ENCODE measurements at places on chromosomes 6 and 20.
A peak's percentile ranks its signal among the peaks of the same experiment; 100 is the strongest.

GRCh38 chr20:63778857-63779256 is 39.3 kb downstream of the SLC2A4RG start:
- no peak for DNase-seq

DNA sequence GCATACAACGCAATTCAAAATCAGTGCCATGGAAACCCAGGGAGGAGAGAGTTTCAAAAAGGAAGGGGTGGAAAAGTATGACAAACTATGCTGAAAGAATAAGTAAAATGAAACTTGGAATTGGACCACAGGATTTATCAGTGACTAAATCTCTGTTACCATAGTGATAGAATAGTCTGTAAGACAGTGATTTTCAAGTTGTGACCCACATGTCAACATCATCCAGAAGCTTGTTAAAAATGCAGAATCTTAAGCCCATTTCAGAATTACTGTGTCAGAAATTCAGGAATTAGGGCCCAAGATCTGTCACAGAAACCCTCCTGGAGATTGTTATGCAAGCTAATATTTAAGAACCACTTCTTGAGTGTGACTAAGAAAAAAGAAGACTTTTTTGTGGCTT is 417.7 kb upstream of the JAG1 start:
- no peak for DNase-seq

DNA sequence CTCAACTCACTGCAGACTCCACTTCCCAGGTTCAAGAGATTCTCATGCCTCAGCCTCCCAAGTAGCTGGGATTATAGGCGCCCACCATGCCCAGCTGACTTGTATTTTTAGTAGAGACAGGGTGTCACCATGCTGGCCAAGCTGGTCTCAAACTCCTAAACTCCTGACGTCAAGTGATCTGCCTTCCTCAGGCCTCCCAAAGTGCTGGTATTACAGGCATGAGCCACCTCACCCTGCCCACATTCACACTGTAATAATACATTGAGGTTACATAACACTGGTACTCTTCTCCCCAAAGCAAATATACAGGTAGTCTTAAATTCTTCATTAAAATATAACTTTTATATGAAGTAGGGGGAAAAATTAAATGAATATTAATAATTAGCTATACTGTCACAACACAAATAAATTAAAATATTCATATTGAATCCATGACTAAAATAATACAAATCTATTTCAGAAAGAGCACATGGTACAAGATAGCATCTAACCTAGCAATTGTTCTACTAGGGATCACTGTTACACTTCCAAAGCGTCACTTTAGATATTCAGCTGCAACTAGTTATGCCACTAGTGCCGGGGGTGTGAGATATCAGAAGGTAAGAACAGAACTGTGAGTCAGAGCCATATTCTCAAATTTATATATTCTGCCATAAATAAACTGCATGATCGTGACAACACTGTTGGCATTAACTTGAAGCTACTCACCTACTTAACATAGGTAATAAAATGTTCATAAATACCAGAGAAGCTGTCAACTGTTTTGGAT is 169.1 kb upstream of the SHLD1 start:
- DNase-seq, result no peak

GRCh38 chr20:43717616-43717995 is 9.2 kb downstream of the GTSF1L start:
- no peak for DNase-seq

DNA sequence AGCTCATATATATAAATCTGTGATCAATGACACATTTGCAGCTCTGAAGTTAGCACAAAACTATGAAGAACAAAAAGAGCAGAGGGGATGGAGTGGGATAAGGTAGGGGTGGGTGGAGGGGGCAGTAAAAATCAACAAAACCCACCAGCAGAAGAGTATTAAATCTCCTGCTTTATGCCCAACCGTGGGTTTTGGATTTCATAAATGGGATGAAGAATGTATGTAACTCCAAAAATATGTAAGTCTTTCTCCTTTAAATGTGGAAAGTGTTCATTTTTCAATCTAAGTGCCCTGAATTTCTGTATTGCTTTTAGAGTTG is 480.3 kb upstream of the MARCKS start:
- no peak for DNase-seq

GRCh38 chr6:42300185-42300584 is 82.5 kb upstream of the MRPS10 start:
- no peak for DNase-seq

GRCh38 chr6:148700741-148701311 is 46.0 kb upstream of the UST start:
- no peak for DNase-seq

- DNase-seq, result no peak
Measured at GRCh38 chr6:152979116-152979515, 3.7 kb downstream of the FBXO5 start.

GRCh38 chr6:168047841-168048723 is 30.9 kb downstream of the FRMD1 start:
- peak; percentile 61 for DNase-seq

GRCh38 chr20:2285193-2285592 is 10.6 kb upstream of the TGM3 start:
- DNase-seq, result no peak

- no peak for DNase-seq
Measured at GRCh38 chr6:5126214-5126613, 41.1 kb downstream of the PPP1R3G start.

GRCh38 chr6:5172897-5173474 is 87.8 kb downstream of the LYRM4 start:
- DNase-seq, result no peak

DNA sequence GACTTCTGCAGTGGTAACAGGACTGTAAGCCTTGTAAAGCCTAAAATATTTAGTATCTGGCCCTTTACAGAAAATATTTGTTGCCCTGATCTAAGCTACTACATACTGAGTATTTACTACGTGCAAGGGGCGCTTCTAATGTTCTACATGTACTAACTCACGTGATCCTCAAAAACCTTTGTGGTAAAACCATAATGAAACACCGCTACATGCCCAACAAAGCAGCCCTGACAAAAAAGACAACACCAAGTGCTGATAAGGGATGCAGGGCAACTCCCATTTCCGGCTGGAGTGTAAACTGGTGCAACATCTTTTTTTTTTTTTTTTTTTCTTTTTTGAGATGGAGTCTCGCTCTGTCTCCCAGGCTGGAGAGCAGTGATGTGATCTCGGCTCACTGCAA is 85.0 kb downstream of the SULF2 start:
- no peak for DNase-seq

DNA sequence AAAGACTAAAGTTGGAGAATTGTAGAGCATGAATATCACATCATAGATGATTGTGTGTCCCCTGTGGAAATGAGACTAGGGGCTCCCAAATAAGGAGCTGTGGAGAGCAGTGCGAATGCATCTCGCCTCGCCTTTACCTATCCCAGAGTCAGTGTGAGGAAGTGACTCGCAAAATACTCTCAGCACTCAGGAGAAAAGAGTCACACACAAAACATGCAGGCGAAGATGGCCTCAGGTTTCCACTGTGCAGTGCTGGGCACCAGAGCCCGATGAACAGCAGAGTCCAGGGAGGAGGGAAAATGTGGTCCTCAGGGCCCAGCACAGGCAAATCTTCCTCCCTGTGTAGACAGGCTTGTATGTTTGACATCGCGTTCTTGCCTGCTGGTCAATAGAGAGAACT is 126.5 kb upstream of the AFDN start:
- DNase-seq, result no peak

DNA sequence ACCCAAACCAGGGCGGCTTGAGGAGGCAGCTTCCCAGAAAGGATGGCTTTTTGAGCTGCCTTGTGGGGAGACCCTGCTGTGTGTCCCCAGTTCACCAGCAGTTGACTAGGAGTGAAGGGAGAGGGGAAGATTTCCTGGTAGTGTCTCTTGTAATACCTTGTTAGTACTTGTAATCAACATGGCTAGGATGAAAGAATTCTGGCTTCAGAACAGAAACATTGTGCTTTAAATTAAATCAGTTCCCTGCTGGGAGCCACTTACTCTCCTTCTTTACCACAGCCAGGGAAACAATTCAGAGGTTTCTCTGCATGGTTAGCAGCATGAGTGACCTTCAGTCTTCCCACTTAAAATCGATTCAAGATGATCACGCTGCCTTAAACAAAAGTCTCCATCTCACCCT is 525.4 kb upstream of the ID4 start:
- DNase-seq, result no peak

DNA sequence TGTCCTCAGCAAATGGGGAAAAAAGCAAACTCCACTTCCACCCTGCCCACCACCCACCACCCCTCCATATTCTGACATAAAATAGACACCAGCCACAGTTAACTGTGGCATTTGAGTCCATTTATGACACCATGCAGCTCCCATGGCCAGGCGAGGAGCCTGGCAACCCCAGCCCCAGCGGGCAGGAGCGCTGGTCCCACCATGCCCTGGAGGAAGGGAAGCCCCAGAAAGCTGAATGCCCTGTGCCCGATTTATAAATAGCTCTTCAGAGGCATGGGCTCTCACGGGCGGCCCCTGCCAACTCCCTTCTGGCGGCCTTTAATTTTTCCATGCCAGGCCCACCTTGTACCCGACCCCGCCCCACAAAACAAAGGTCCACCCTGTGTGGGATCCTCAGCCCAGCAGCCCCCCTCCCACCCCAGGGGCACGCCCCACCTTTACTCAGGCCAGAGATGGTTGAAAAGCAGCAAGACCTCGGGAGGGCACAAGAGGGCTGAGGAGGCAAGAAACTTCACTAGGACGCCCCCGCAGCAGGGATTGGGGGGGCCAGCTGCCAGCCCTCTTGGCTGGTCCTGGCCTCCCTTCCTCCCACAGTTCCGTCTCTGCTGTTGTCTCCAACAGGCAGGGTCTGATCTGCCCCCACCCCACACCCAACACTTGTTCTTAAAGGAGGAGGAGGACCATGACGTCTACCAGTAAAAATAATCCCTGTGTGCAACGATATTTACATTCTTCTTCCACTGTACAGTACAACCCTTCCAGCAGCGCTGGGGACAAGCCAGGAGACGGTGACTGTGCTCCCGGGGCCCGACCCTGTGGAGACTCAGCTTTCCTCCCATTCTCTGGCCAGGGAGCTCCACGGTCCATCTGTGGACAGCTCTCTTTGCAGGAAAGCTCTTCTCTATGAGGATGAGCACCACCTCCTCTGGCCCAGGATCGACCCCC is 115.6 kb upstream of the CDYL start:
- no peak for DNase-seq

GRCh38 chr20:23269954-23270353 is 80.6 kb upstream of the NXT1 start:
- no peak for DNase-seq

DNA sequence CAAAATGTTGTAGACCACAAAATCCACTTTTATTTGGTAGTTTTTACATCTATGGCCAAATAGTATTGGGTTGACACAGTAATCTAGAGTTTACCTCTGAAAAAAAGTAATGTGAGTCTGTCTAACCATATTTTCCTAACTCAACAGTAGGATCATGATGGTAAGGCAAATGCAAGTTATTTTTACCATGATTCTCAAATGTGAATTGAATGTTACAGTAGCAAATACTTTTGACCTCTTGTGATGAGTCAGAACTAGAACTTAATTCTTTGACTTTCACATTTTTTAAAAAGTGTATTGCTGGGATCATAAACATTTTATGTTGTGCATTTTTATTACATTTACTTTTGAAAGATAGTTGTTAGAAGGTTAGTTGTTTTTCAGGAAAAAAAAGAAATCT is 22.0 kb downstream of the RNF146 start:
- DNase-seq, result no peak

GRCh38 chr6:92132457-92132856 is 1286.9 kb downstream of the EPHA7 start:
- DNase-seq, result peak; percentile 76

- no peak for DNase-seq
Measured at GRCh38 chr6:28322661-28323060, 13.3 kb downstream of the ZSCAN31 start.

DNA sequence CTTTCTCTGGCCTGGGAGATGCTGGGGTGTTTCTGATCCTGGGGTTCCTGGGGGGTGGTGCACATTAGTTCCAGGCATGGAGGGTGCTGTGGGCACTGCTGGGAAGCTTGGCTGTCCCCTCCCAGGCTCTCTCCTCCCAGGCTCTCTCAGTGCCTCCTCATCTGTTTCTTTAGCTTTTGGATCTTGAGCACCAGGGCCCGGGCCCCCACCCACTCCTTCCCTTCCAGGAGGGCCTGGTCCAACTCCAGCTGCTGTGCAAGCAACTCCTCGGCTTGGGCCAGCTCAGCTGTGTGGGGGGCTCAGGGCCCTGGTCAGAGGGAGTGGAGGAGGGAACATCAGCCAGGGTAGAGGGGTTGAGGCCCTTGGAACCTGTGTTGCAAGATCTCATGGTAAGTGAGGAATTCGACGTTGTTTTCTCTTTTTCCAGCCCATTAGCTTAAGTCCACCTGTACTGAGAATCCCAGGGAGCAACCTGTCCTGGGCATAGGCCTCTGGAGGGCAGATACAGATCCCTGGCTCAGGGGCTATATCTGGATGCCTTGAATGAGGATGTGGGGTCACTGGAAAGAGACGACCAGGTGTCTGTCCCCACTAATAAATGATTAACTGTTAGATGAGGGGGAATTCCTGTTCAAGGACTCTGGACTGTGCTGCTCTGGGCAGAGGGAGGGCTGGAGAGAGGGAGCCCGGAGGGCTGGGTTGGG is 34.5 kb upstream of the HLA-A start:
- no peak for DNase-seq

- DNase-seq, result no peak
Measured at GRCh38 chr6:4883298-4883697, 107.1 kb downstream of the CDYL start.

DNA sequence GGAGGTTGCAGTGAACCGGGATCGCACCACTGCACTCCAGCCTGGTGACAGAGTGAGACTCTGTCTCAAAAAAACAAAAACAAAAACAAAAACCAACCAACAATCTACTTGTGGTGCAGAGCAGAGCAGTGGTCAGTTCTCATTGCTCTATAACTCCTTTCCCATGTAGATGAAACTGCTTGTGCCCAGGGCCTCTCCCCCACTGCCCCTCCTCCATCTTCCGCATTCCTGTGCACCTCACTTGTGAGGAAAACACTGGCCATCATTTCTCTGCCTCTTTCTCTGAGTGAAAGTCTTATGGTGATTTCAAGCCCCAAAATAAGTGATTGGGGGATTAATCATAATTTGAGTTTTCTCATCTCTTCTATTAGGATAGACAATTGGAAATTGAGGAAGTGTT is 63.9 kb upstream of the GLP1R start:
- DNase-seq, result no peak

DNA sequence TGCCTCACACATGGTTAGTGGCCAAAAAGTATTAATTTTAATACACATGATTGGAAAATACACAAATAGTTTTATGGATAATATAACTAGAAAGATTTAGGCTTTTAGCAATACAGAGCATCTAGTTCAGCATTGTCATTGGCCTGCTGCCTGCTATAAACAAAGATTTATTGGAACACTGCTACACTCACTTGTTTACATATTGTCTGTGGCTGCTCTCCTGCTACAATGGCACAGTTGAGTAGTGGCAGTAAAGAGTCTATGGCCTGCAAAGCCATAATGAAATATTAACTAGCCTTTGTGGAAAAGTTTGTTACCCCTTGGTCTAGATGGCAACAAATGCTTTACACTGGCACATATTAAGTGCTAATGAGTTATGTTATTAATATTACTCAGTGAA is 37.8 kb downstream of the ZNF451 start:
- DNase-seq, result no peak

GRCh38 chr20:33859157-33859695 is 48.1 kb downstream of the CHMP4B start:
- no peak for DNase-seq

Measured in RWPE2 (cell line).